Dermis blood vessel endothelial cell (primary cell): ENCODE measurements at places on chromosomes 3 and 15. TPM values are rescaled to one million over a fixed set of nuclear protein-coding genes. Genes with fewer than 3 reads are reported as not detected.

HMCES gene
- total RNA-seq = 31.3 and 40.0 TPM in 2 replicates

LIPC gene
- 0.14 and 0.34 TPM in 2 replicates for total RNA-seq

ADAMTS7 gene
- total RNA-seq = 12.6 and 19.3 TPM in 2 replicates

LYSMD2 gene
- total RNA-seq = 24.2 and 33.4 TPM in 2 replicates

DUOXA1 gene
- total RNA-seq = not detected in 2 replicates

BCHE gene
- 11.6 and 20.4 TPM in 2 replicates for total RNA-seq

ITIH3 gene
- 0.19 and 0.34 TPM in 2 replicates for total RNA-seq

SPINT1 gene
- total RNA-seq = 1.2 and 3.7 TPM in 2 replicates

KCNH8 gene
- under 0.01 and 0.05 TPM in 2 replicates for total RNA-seq

TLR9 gene
- total RNA-seq = under 0.01 TPM in 1 of 2 replicates, not detected in the other

LMAN1L gene
- not detected in 2 replicates for total RNA-seq

KCNMB3 gene
- total RNA-seq = 2.6 and 3.9 TPM in 2 replicates

SENP5 gene
- total RNA-seq = 37.6 and 52.2 TPM in 2 replicates

FANCD2OS gene
- total RNA-seq = not detected in 2 replicates

STRIT1 gene
- total RNA-seq = not detected in 2 replicates

SYNPR gene
- not detected in 2 replicates for total RNA-seq

ARHGEF26 gene
- total RNA-seq = 0.33 and 0.51 TPM in 2 replicates

DAZL gene
- total RNA-seq = not detected in 2 replicates

AMIGO3 gene
- total RNA-seq = 1.0 TPM in 1 of 2 replicates, not detected in the other

KNL1 gene
- total RNA-seq = 7.5 and 37.5 TPM in 2 replicates

SNTN gene
- total RNA-seq = not detected in 2 replicates

MST1R gene
- 0.34 and 0.65 TPM in 2 replicates for total RNA-seq

ZNF619 gene
- 6.8 and 9.5 TPM in 2 replicates for total RNA-seq
